T follicular helper cell (primary cell): ENCODE measurements at places on chromosomes 5 and 9.

DNA sequence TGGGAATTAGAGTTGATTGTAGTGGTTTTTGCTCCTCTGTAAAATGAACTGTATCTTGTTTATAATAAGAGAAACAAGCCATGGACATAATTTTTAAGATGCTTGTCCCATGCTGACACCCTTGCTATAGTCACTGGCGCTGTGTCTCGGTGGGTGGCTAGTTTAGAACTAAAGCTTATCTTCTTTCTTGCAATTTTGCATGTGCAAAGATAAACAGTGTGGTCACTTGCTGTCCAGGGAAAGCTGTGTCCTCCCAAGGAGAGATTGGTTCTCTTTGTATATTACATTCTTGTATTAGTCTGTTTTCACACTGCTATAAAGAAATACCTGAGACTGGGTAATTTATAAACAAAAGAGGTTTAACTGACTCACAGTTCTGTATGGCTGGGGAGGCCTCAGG is 143.8 kb downstream of the MELK start:
- no peak for DNase-seq

- no peak for DNase-seq
These were observed 5.2 kb downstream of the IL13 start for GRCh38 chr5:132662925-132663770.

DNA sequence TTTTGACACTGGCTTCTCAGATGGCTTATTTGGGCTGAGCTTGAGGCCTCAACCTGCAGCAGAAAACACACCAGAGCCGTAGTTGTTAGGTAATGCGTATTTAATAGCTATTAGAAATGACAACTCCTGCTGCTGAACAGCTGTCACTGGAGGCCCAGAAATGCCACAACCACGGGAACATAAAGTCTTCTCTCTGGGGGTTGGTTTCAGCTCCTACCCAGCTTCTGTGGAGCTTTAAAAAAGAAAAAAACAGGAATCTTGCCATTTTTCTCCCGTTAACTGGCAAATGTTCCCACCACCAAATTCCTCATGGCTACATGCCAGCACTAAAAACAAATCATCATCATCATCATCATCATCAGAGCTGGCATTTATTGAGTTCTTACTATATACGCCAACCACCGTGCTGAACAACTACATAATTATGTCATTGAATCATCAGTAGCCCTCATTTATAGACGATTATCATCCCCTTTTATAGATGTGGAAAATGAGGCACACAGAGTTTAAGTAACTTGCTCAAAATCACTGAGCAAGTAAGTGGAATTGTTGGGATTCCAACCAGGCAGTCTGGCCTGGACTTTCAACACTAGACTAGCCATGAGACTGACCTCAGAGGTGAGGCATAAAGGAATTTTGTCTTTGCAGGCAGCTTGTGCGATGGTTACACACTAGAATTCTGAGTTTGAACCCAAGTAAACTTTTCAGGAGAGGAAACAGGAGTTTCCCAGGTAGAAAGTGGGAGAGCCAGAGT is 185.3 kb upstream of the WWC1 start:
- DNase-seq: no peak

GRCh38 chr9:129231759-129232158 is 53.7 kb upstream of the IER5L start:
- no peak for DNase-seq

GRCh38 chr5:163619273-163619934 is 114.0 kb downstream of the MAT2B start:
- no peak for DNase-seq

DNA sequence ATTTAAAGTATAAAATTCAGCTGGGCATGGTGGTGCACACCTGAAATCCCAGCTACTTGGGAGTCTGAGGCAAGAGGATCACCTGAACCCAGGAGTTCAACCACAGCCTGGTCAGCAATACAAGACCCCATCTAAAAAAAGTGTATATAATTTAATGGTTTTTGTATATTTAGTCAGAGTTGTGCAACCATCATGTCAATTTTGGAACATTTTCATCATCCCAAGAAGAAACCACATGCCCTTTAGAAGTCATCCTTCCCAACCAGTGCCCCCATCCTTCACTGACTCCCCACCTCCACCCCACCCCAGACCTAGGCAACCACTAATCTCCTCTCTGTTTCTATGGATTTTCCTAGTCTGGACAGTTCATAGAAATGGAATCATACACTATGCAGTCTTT is 18.8 kb upstream of the TEK start:
- DNase-seq: no peak

GRCh38 chr9:111919875-111920274 is 23.3 kb downstream of the UGCG start:
- no peak for DNase-seq

- no peak for DNase-seq
These were observed 12.6 kb downstream of the NNT start for GRCh38 chr5:43615445-43616184.

GRCh38 chr9:76294301-76294700 is 99.9 kb downstream of the RFK start:
- DNase-seq: no peak
